ENCODE measurements at places on chromosomes 16 and 17.

DNA sequence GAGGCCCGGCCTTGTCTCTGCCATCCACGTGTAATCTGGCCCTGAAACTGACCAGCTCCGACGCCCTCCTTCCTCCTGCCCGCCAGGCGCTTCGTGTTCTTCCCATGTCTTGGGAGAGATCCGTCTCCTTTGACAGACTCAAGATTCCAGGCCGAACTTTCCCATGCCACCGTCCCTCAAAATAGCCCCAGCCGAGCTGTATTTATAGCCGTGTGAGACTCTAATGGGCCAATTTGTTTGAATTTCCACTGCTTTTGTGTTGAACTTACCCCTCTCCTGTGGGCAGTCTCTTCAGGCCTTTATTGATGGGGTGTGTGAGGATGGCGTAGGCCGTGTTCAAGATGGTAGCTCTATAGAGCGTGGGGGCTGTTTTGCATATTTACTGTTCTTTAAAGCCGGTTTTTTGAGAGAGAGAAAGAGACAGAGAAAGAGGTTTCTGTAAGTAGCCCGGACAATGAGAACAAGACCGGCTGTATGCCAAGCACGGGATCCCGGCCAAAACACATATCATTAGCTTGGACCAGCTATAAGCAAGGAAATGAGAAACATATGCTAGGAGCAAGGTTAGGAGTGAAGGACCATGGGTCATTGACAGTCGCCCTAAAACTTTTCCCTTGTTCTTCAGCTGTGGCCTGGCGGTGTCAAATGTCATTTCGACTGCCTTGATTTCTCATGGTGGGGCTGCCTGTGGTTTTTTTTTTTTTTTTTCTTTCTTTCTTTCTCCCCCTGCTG lies 124.5 kb upstream of the ZFHX3 start:
- no peak for DNase-seq

- DNase-seq: no peak
These were observed 609.2 kb downstream of the TOX3 start for GRCh38 chr16:51937771-51938170.

GRCh38 chr17:64393000-64393402 lies 2.3 kb upstream of the PECAM1 start:
- DNase-seq: no peak

GRCh38 chr16:3094289-3095027 lies 4.6 kb downstream of the ZSCAN10 start:
- no peak for DNase-seq

- no peak for DNase-seq
These were observed 3.2 kb upstream of the NECAB2 start for GRCh38 chr16:83964684-83965443.

GRCh38 chr17:67227488-67227887 lies 17.5 kb downstream of the HELZ start:
- no peak for DNase-seq

DNA sequence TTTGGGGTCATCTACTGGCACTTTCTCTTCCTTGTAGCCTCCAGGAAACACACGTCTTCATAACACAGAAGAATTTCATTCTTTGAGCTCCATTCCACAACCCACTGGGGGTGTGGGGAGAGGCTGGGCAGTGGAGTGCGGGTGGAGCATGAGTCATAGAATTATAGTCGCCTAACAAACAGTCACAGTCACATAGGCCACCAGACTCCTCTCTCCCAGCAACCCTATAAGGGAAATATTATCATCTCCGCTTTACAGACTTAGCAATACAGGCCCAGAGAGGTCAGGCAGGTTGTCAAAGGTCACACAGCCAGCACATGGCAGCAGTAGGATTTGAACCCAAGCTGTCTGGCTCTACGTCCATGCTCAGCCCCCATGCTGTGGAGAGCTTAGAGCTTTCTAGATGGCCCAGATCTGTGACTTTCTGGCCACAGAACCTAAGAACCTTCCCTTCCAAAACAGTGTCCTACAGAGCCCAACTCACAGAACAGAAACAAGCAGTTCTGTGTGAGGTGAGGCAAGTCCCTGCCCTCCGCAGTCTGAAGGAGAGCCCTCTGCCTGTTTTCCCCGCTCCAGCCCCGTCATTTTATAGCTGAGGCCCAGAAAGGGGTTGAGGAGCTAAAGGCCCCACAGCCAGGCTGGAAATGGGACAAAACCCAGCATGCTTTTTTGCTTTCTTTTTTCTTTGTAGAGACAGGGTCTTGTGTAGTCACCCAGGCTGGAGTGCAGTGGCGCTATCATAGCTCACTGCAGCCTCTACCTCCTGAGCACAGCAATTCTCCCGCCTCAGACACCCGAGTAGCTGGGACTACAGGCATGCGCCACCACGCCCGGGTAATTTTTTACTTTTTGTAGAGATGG lies 10.7 kb upstream of the LITAF start:
- DNase-seq: no peak

DNA sequence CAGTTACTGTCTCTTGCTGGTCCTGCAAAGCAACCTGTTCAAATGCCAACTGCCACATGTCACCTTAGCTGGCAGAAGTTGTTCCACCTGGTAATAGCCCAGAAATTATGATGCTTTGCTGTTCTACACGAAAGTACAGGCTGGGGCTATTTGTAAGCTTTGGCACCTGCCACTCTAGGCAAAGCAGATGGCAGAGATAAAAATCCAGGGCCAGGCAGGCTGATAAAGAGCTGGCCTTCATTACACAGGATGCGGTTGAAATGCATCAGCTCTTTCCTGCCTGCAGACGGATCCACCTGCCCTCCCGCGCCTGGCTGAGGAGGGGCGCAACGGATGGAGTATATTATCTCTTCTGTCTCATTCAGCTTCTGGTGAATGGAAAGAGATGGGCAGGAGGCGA lies 29.3 kb upstream of the KDM8 start:
- DNase-seq: no peak

GRCh38 chr16:28165598-28165997 lies 46.2 kb downstream of the XPO6 start:
- DNase-seq: no peak

GRCh38 chr16:9476744-9477143 lies 385.3 kb downstream of the HAPSTR1 start:
- no peak for DNase-seq

DNA sequence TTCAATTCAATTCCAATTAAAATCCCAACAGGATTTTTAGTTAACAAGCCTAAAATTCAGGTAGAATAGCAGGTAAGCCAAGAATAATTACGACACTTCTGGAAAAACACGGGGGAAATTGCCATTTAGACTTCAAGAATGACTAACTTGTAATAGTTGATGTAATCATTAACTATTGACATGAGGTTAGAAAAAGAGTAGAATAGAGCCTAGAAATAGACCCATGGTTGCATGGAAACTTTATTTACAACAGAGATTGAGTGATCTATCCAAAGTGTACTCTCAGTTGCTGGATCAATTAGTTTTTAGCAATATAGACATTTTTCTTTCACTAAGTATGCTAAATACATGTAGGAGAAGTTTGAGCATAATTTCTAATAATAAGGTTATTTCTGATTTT lies 3.6 kb upstream of the SLC13A5 start:
- DNase-seq: no peak

DNA sequence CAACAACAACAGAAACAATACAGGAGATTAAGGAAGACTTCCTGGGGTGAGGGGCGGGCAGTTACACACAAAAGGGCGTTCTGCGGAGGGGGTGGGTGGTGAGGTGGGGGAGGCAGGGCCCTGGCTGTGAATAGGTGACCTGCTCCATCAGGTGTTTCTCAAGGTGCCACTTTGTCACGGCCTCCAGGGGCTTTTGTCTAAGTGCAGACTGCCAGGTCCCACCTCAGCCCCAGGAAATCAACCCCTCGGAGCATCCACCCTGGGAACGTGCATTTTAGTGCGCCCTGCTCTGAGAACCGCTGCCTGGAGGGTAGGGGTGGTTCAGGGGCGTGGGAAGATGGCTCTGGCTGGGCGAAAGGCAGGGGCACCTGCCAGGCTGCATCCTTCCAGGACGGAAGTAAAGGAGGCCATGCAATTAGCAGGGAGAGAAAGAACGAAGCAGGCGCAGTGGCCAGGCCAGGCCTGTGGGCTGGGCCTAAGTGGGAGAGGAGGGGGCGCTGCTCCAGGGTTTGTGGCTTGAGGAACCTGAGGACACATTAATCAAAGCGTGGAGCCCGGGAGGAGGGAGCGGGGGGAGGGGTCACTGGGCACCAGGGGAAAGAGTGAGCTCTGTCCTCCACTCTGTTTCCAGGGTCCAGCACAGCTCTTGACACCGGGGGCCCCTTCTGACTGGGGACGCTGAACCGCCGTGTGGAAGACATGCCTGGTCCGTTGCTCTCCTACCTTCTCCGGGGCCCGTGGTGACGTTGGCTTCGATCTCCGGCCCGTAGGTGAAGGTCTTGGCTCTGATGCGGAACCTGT lies 49.4 kb upstream of the CDC42EP4 start:
- DNase-seq: no peak

DNA sequence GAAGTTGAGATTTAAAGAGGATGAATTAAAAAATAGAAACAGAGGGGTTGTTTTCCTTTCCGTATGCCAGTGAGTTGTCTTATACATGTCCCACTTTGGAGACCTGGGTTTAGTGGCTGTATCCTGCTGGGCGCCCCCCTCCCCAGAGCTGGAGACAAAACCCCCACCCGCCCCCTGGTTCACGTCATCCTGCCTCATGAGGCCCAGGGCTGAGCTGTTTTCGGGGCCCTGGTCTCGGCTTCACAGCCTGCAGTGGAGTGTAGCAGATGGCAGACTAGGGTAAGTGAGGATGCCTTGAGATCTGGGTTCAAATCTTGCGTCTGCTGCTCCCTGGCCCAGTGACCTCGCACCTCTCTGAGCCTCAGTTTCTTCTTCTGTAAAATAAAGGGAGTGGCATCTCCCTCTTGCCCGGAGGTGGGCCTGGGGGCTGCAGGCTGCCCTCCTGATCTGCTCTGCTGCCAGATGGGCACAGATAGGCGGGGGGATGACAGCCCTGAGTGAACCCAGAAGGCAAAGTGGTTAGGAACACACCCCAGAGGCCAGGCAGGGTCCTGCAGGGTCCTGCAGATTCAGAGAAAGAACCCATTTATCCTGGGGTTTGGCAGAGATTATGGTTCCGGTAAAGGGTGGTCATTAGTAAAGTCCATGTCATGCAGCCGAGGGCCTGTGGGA lies 45.1 kb downstream of the SOCS3 start:
- DNase-seq: no peak
